ENCODE measurements at places on chromosomes 16 and 17.
A peak's percentile ranks its signal among the peaks of the same experiment; 100 is the strongest.

DNA sequence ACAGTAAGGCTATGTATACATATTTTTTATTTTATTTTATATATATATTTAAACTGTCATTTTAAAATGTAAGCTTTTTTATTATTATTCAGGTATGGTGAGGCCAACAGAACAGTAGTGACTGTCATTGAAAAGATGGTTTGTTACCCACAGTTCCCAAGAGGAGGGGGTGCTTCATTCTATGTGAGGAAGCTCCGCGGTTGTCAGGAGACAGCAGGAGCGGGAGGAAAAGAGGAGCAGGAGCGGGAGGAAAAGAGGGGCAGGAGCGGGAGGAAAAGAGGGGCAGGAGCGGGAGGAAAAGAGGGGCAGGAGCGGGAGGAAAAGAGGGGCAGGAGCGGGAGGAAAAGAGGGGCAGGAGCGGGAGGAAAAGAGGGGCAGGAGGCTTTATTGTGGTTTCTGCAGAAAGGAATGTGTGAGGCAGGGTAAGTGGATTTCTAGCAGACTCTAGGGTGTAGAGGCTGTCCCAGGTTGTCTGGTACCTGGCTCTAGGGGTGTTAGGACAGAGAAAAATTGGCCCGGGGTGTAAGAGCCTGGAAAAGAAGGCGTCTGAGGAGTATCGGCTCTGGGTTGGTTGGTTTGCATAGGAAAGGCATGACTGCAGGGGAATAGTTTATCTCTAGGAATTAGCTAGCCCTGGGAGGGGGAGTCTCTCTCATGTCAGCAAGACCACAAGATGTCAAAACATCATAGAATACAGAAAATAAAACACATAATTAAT is 64.0 kb downstream of the GP2 start:
- DNase-seq, result no peak

- no peak for DNase-seq
Measured at GRCh38 chr17:60158751-60159478, 9.1 kb downstream of the CA4 start.

DNA sequence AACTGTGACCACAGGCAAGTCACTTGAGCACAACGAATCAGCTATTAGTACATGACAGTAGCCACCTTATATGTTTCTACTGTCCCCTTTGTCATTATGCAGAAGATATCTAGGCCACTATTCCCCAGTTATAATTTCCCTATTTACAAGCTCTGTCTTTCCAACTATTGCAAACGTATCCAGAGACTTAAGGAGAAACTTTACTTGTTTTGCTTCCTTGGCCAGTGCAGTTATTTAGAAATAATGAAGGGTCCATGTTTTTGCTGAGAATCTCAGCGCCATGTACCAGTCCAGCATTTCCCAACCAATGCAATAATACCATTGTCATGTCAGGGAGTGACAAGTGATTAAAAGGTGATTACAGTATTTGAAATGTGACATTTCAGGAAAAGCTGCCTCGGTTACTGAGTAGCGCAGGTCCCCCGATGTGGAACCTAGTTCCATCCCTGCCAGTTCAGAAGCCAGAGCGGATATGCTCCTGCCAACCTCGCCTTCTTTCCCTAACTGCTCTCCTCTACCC is 743 bp downstream of the ZNF624 start:
- DNase-seq, result no peak

DNA sequence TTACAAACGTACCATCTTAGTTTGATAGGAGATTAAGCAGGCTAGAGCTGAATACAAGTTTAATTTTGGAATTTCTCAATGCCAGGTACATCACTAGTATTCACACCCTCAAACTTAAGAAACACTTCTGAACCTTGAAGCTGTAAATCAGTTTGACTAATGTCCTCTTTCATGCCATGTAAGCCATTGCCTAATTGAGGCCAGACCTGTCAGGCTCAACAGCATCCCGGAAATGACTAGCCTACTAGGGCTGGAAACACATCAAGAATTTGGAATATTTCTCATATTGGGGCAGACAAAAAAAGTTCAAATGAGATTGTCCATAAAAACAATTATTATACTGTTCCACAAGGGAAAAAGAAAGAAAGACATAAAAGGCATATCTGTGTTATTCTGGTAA is 1.7 kb downstream of the USP32 start:
- DNase-seq, result no peak

DNA sequence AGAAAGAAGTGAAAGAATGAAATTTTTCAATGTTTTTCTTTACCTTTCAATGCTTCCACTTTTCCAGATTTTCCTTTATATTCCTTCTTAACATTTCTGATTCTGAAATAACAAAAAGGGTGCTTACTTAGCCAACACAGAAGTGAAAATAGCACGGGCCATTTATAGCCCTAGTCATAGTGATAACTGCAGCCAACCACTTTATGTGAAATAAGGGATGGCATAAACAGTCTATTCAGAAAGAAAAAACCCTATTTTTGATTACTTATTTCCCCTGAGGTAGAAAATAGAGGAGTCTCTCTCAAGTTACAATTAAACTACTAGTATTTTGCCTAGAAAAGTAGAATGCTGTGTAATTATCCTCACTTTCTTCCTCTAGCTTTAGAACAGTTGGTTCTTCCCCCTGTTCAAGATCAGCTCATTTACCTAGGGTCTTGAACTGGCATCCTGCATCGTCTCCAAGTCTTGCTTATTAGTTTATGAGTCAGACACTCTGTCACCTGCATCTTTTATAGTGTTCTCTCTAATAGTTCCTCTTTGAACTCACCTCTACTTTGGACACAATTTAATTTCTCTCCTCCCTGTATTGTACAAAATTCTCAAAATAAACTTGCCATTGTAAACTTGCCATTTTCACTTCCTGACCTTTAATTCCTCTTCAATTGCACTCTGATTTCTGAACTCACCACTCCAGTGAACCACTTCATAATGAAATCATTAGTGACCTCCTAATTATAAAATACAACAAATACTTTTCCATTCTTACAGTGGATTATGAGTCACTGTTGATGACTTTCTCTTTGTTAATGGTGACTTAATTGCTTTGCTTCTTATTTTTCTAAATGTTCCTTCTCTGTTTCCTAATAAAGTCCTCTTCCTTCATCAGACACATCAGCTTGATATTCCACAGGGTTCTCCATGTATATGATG is 23.6 kb downstream of the ABCA6 start:
- no peak for DNase-seq

GRCh38 chr17:14903854-14904253 is 361.3 kb downstream of the PMP22 start:
- no peak for DNase-seq

DNA sequence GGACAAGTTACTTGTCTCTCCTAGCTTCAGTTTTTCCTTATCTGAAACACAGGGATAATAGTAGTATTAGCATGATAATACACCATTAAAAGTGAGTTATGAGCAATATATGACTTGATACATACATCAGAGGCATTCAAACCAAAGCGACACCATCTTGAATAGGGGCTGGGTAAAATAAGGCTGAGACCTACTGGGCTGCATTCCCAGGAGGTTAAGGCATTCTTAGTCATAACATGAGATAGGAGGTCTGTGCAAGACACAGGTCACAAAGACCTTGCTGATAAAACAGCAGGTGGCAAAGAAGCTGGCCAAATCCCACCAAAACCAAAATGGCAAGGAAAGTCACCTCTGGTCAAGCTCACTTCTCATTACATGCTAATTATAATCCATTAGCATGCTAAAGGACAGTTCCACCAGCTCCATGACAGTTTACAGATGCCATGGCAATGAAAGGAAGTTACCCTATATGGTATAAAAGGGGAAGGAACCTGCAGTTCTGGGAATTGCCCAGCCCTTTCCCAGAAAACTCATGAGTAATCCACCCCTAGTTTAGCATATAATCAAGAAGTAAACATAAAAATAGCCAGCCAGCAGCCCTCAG is 37.2 kb upstream of the HS3ST3A1 start:
- DNase-seq, result no peak

DNA sequence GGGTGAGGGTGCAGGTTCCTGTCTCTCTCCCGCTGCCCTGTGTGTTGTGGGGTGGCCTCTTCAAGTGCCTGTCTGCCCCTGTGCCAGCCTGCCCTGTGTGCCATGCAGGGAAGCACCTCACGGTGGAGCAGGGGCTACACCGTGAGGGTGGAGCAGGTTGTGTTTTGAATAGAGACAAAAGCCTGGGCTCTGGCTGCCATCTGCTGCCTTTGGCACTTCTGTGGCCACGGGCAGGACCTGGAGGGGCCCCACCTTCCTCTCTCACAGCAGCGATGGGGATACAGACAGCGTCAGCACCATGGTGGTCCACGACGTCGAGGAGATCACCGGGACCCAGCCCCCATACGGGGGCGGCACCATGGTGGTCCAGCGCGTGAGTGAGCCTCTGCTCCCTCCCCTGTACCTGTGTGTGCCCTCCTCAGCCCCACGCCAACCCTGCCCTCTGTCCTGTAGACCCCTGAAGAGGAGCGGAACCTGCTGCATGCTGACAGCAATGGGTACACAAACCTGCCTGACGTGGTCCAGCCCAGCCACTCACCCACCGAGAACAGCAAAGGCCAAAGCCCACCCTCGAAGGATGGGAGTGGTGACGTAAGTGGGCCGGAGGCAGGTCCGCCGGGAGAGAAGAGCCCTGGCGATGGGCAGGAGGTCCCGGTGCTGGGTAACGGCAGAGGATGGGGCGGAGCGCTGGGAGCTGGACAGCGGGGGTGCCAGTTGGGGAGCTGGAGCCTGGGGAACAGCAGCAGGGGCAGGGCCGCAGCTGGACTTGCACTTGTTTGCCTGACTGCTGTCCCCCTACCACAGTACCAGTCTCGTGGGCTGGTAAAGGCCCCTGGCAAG is 5.4 kb upstream of the C17orf107 start:
- no peak for DNase-seq

- no peak for DNase-seq
Measured at GRCh38 chr16:88773812-88774291, 11.2 kb downstream of the PIEZO1 start.

DNA sequence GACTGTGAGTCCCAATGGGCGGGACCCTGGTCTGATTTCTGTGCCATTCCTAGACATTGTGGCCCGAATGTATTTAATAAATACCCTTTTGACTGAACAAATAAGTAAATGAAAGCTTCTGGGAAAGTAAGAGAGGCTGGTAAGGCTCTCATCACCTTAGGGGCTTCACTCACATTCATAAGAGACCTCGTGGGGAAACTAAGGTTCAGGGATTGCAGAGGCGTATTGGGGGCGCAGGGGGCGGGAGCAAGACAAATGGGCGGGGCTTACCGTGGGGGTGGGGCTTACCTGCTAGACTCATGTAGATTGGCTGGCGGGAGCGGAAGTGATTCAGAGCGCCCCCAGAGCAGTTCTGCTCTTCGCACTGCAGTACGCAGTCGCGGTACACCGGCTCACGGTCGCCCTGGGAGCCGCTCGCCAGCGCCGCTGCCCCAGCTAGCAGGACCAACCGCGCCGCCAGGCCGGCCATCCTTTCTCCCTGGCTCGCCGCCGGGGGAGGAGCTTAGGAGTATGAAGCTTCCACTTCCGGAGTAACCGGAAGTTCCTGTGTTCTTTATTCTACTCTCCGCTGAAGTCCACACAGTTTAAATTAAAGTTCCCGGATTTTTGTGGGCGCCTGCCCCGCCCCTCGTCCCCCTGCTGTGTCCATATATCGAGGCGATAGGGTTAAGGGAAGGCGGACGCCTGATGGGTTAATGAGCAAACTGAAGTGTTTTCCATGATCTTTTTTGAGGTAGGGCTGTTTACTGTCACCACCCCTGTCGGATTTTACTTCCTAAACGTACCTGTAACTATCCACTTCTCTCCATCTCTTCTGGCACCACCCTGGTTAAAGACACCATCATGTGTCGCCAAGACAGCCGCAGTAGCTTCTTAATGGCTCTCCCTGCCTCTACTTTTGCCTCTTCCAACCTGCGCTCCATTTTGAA is at the start of gene PGAP3:
PGAP3 (minus strand) TSS at position 512 of the 929 bp plus-strand sequence; CDS start at position 469, 43 bp downstream.
- peak; percentile 63 for DNase-seq

GRCh38 chr17:18363101-18364049 is at the start of gene SHMT1:
SHMT1 (minus strand) TSS chr17:18363550; CDS start chr17:18355981, 7,569 bp downstream.
- peak; percentile 87 for DNase-seq

DNA sequence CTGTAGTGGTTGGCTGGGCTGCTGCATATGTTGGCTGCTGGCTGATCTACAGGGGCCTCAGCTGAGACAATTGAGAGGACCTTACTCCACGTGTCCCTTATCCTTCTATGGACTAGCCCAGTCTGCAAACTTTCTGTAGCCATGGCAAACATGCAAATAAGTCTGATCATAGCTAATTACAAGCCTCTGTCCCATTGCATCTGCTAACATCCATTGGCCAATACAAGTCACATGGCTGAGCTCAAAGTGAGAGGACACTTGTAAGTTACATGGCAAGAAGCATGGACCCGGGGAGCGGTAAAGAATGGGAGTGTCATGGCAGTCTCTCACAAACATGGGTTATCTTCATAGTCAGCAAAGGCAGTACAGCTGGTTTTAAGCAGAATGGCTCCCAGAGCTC is 11.6 kb upstream of the IL4R start:
- DNase-seq, result no peak

- DNase-seq, result no peak
Measured at GRCh38 chr17:82817947-82818346, 21.9 kb downstream of the ZNF750 start.

DNA sequence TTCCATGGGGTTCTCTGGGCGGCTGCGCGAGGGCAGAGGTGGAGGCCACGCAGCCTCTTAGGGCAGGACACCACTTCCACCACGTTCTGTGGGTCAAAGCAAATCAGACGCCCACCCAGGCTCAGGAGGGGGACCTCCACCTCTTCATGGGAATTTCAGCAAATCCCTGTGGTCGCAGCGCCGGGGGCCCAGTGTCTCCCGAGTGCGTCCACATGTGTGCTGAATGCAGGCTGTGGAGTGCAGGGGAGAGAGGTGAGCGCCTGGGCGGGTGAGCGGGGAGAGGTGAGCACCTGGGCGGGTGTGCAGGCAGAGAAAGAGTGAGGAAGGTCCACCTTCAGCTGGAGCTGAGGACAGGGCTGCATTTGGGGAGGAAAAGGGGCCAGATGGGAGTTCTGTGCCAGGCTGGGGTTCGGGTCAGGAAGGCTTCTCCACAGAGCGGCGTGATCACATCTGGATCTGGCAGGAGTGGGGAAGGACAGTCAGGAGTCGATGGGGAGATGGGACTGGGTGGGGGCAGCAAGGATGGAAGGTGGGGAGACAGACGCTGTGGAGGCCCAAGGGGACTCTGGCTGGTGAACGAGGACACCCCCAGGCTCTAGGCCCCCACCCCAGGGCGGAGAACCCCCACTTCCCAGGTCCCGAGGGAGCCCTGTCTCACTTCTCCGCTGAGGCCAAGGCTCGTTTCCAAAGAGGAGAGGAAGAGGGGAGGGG is 36.8 kb upstream of the CBFA2T3 start:
- peak; percentile 2 for DNase-seq

- no peak for DNase-seq
Measured at GRCh38 chr16:9484881-9485280, 393.4 kb downstream of the HAPSTR1 start.

- no peak for DNase-seq
Measured at GRCh38 chr17:43003542-43004172, 2.9 kb upstream of the IFI35 start.
